GOT3 (cell line): ENCODE measurements at places on chromosomes 3 and 15.

DNA sequence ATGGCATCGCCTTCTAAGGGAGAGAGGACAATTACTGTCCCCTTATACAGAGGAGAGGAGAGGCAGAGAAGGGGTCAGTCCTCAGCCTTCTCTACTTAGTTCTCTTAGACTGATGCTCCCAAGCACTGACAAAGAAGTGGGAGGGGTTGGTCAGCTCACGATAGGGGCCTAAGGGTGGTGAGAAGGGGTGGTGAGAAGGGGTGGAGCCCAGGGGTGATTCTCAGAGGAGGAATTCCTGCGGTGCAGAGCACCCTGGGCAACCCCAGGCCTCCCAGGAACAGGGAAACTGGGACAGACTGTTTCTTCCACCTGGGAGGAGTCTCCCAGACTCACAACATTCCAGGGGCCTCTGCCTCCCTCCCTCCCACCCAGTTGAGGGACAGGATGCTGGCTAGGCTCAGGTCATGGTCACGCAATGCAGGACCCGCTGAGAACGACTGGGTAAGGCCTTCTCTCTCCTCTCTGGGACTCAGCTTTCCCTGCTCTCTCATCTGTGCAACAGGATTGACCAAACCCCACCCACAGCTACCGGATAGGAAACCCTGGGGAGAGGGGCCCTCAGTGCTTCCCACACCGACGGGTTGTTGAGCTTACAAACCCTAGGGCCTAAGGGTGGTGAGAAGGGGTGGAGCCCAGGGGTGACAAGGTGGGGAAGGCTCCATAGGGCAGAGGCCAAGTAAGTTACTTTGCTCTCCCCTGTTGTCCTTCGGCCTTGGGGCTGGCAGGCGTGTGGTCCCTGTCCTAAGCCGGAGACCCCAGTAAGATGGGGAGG is 1.5 kb downstream of the TPRA1 start:
- DNase-seq = no peak

GRCh38 chr15:73017987-73018386 is 34.3 kb upstream of the NEO1 start:
- no peak for DNase-seq

DNA sequence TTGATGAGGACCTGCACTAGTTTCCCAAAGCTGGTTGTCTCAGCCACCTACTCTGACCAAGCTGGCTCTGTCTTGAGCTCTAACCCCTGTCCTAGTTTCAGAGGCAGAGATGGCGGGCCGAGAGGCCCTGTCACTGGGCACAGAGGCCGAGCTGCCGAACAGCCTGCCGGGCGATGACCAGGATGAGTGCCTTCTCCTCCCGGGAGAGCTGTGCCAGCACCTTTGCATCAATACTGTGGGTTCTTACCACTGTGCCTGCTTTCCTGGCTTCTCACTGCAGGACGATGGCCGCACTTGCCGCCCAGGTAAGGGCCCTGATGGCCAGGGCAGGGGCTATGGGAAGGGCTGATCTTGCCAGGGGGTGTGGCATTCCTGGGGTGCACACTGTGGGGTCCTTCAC is 69.1 kb downstream of the FBLN2 start:
- DNase-seq = no peak

DNA sequence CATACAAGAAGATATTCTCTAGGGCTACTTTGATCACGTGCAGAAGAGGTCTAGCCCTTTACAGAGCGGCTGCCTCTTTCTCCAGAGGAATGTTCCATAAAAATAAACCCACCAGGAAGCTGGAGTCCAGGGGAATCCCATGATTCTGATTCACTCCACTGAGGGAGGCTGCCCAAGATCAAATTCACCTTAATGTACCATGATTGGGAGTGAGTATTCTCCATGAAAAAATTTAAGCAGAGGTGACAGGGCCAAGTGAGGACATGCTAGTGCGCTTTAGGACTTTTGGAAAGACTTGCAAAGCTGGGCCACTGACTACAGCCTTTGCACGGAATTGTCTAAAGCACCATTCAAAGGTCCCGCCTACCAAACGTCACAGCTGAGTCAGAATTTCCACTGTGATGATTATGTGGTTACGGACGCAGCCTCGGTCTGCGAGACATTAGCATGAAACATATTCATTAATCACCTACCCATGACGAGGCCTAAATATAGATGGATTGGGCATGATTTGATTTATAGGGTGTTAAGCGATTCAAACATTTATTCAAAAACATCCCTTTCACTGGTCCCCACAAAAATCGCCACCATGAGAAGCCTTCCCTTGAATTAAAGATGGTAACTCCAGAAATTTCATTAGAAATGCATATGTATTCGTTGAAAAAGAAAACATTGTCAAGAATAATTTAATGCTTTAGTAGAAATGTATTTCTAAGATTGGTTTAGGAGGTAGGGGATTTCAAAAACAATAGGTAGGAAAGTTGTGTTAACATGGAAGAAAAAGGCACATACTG is 152.6 kb downstream of the GREM1 start:
- no peak for DNase-seq

DNA sequence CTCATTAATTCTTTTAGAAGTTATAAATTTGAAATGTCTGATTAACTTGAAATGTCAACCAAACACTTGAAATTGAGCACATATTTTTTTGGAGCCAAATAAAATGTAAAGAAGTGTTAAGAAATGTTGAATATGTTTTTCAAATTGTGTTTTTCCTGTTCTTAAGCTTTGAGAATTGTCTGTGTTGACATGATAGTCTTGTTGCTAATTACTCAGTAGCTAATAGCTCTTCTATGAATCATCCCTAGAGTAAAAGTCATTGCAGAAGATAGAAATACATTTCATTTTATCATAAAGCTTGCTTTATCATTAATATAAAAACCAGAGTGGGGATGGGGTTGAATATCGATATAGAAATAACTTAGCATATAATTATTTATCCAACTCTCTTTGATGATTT is 41.9 kb upstream of the ABHD10 start:
- DNase-seq = no peak

GRCh38 chr3:50612970-50613846 is 1.6 kb upstream of the CISH start:
- DNase-seq = no peak

DNA sequence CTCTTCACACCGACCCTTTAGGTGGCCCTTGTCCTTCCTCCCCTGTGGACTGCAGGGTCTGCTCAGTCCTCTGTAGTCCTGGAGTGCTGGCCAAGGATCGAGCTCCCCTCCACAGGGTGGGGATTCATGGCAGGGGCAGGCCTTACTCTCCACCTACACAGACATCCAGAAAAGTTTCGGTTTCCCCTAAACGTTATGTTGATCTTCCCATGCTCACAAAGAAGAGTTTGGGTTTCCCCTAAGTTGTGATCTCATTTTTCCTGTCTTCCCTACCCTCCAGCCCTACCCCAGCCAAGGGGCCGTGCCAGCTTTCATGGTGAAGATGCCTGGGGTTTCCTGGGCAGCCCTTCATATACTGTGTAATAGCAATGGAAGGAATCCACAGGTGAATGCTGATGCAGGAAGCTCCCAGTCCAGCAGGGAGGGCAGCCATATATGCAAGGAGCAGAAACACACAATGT is 10.3 kb downstream of the STOML1 start:
- no peak for DNase-seq

- DNase-seq = no peak
Measured at GRCh38 chr3:161560008-161560637, 63.5 kb downstream of the OTOL1 start.

GRCh38 chr15:65996901-65997300 is 127.6 kb downstream of the RAB11A start:
- no peak for DNase-seq

DNA sequence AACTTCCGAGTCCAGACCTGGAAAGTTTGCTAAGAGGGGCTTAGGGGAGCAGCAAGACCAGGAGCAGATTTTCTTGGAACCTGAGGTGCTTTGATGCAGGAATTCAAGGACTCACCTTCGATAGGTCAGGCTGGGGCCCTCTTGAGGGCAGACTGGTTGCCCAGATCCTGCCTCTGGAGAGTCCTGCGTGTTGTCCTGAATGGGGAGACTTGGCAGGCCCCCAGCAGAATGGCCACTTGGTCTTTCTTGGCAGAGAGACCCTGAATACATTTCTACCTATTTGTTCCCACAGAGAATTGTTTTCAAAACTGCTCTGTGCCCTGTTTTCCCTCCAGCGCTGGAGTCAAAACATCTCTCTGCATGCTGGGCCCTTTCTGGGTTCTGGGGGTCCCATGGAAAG is 4.2 kb downstream of the KLF13 start:
- DNase-seq = no peak

DNA sequence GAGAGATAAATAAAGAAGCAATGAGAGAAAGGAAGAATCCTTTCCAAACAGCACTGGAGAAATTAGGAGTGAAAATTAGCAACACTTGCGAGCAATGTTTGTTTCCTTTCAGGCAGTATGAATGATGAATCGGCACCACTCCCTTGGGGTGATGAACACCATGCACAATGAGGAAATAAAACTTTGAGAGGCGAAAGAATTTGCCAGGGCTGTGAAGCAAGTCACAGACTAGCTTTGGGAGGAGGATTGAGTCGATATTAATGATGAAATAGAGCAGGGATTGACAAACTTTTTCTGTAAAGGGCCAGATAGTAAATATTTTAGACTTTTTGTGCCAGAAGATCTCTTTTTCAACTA is 237.7 kb downstream of the AGBL1 start:
- no peak for DNase-seq

- no peak for DNase-seq
Measured at GRCh38 chr3:25508901-25509300, 80.8 kb downstream of the RARB start.

DNA sequence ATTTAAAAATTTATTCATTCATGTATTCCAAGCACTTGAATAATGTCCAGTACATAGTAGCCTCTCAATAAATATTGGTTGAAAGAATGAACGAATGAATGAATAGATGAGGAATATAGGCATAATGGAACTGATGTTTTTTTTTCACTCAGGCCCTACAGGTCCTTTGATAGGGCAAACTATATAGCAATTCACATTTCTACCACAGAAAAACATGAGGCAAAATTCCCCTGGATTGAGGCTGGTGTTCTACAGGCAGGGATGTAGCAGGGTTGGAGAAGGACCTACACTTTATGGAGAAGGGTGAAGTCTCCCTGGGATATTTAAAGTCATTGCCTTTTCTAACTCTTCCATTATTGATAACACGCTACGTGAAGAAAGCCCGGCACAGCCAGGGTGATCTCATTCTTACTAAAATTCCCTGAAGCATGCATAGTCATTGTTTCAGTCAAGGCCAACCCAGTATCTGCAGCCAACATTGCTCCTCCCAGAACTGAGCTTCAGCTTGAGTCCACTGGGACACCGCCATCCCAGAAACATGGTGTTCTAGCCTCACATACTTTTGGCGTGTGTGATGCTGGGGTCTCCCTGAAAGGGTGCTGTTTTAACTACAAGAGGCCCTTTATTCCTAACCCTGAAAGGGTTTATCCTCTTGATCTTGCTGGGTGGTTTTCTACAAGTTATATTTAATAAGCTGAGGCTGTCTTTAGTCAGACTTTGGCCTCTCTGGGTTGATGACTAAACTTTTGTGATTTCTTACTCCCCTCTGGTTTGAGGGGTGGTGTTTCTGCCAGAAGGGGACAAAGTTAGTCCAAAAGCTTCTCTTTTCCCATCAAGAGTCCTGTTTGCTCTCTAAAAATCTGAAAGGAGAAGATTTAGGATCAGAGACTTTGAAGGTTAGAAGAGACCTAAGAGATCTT is 25.9 kb upstream of the FBN1 start:
- peak; percentile 37 for DNase-seq
